Right atrium auricular region (tissue), 2 donors: ENCODE measurements at places on chromosomes 11 and 22. TPM values are rescaled to one million over a fixed set of nuclear protein-coding genes. Genes with fewer than 3 reads are reported as not detected.

ALX4 gene
- 0.07 TPM for total RNA-seq

MAML2 gene
- 7.6 TPM for total RNA-seq

- no peak for DNase-seq
These were observed 679 bp downstream of the B4GAT1 start for GRCh38 chr11:66346476-66347424.

DNA sequence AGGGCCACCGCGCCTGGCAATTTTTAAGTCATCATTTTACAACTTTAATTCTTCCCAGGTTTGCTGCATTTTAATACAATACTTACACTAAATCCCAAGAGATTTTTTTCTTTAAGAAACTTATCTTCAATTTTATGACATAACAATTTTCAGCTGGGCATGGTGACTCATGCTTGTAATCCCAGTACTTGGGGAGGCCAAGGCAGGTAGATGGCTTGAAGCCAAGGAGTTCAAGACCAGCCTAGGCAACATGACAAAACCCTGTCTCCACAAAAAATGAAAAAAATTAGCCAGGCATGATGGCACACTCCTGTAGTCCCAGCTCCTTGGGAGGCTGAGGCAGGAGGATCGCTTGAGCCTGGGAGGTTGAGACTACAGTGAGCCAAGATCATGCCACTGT lies 38.8 kb downstream of the CLDN25 start:
- no peak for DNase-seq

- DNase-seq: no peak
These were observed 22.5 kb upstream of the SEPTIN5 start for GRCh38 chr22:19691721-19692341.

DNA sequence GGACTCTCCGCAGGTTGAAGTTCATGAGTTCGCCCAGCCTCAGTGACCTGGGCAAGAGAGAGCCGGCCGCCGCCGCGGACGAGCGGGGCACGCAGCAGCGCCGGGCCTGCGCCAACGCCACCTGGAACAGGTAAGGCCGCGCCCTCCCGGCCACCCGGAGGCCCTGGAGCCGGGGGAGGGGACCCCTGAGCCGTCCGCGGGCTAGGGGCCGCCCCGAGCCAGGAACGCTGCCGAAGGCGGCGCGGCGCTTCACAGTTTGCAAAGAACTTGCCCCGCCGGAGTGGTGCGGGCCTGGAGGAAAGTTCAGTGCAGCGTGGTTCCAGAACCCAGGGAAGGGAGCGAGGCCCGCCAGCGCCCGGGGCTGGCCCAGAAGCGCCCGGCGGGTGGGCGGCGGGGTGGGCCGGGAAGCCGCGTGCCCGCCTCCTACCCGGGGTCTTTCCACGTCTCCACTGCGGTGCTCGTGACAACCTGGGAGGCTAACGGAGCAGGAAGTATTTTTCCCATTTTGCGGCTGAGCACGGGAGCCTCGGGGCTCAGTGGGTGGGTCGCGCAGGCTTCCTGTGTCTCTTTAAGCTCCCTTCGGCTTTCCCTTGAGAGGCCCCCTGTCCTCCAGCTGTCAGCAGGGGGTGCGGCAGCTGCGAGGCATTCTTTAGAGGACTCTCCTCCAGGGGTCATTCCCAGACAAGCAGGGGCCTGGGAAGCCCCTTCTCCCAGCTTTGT lies 635 bp downstream of the PRR5 start:
- DNase-seq: no peak

DNA sequence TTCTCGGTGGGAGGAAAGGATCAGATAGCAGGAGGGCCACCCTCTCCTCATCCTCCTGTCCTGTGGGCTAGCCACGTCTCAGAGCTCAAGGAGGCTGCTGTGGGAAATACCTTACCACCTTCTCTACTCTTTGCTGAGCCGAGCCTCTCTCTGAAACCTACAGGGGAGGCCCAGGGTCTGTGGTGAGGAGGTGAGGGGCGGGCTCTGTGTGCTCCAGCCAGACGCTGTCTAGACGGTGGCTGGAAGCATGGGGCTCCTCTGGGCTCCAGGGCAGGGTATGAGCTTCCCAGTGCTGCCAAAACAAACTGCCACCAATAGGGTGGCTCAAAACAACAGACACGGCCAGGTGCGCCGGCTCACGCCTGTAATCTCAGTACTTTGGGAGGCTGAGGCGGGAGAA lies 5.5 kb upstream of the TMPRSS6 start:
- no peak for DNase-seq

- no peak for DNase-seq
These were observed 38.6 kb upstream of the BMAL1 start for GRCh38 chr11:13238879-13239514.

- DNase-seq: no peak
These were observed 89.8 kb downstream of the MORC2 start for GRCh38 chr22:30878516-30879414.

DNA sequence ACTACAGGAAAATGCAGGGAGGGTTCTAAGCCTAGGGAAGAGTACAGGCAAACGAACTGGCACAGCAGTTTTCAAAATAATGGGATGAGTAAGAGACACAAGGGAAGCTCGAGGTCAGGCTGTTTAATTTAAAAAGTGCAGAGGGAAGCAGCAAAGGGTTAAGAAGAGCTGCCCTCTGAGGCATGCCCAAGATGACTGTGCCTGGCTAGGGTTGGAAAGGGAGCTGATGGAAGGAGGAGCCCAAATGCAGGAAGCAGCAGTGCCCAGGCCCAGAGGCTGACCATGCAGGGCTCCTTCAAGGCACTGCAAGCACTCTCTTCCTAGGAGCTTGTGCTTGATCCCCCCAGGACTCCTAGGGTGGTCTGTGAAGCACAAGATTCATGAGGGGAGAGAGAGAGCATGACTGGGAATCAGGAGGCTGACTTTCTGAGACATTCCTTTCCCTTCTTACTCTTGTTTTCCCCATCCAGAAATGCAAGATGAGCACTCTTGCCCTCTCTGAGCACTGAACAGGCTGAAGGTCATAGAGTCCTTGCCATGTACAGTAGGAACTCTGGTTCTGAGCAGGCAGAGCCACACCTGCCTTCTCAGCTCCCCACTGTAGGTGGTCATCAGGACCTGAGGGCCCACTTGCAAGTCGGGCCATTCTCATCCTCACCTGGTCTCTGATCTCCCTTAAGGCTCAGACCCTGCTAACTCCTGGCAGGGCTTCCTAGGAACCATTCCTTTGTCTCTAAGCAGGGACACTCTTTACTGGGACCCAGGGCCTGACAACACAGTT lies 46.7 kb upstream of the DRD2 start:
- DNase-seq: peak; percentile 26
